ENCODE measurements at places on chromosomes 12 and 14.

DNA sequence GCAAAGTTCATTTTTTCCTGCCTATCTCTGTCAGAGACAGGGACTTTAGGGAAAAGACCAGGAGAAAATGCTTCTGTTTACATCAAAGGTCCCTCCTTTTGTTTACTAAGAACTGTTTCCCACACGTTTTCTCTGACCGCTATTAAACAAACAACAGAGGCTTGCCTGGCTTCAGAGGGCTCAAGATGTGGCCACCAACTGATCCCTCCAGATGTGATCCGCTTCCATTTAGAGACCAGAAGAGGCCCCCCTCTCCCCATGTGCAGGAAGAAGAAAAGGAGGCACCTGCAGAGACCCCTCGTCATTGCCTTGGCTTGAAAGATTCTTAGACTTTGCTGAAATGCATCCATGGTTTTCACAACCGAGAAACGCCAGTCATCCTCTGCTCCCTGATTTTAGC lies 217.9 kb upstream of the PWP1 start:
- peak; percentile 26 for DNase-seq

DNA sequence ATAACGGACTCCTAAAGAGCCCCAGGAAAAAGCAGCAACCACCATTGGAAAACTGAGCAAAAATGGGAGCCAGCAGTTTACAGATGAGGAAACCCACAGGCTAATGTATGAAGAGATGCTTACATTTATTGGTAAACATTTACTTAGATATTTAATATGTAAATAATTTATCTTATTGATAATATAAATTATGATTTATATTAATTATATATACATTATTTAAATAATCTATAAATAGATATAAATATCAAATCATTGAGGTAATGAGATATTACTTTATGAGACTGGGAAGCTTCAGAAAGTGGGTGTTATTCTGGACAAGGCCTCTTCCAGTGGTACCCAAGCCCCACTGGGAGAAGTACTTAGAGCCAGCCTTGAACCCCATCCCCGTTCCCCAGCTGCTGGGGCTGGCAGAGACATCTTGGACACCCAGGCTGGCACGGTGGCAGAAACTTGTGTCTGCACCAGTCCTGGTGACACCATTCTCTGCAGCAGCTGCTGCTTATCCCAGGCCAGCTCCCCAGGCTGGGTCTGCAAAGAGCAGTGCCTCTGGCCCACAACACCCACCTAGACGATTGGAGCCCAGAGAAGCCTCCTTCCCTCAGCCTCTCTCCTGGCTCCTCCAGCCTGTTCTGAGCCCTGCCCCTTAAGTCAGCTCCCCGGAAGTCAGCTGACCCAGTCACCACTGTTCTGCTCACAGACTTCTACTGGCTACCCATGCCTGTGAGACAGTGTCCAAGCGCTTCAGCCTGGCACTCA lies 25.9 kb downstream of the ISCA2 start:
- DNase-seq = peak; percentile 17

GRCh38 chr12:116332705-116333380 lies 55.4 kb upstream of the MED13L start:
- no peak for DNase-seq

DNA sequence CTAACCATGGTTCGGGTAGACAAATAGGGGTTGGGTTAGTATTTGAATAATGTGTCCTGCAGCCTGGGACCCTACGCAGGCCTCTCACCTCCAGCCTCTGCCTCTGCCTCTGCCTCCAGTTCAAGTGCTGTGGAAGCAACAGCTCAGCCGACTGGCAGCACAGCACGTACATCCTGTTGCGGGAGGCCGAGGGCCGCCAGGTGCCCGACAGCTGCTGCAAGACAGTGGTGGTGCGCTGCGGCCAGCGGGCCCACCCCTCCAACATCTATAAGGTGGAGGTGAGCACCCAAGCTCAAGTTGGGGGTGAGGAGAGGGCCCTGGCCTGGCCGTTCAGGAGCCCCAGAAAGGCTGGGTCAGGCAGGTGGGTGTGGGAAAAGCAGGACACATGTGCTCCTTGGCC lies 55.9 kb downstream of the TSPAN11 start:
- no peak for DNase-seq

- no peak for DNase-seq
These were observed 403.8 kb downstream of the PCNX1 start for GRCh38 chr14:71311061-71311460.

DNA sequence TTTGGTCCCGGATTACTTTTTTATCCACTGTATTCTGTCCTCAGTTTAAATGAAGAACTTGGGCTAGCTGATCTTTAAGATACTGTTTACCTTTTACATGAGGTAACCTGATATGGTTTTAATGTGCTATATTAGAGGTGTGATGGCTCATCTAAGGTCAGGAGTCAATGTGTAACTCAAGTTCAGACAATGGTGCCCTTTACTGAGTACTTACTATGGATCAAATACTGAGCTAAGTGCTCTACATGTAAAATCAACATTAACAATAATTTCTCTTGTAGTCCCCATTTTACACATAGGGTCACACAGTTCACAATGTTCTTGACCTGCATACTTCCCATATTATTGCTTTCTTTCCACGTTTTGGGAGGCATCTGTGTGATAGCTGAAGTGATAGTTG lies 79.2 kb downstream of the CEP83 start:
- no peak for DNase-seq

DNA sequence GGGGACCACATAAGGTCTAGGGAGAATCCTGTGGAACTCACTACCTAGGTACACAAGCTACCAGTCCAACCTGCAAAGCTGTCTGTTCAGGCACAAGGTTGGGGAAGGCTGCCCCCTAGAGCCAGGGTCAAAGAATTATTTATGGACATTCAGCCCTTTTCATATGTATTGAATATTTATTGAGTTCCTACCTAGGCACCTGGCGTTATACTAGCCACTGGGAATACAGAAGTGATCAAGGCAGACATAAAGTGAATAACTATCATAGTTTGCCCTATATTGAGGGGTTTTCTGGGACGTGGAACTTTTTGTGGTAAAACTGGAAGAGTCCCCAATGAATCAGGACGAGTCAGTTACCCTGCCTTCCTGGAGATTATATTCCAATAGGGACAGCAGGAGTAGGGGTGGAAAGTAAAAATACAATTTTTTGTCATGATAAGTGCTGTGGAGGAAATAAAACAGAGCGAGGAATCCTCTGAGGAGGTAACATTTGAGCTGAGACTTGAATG lies 5.8 kb upstream of the SLC48A1 start:
- DNase-seq = peak; percentile 70

- DNase-seq = no peak
These were observed 17.7 kb downstream of the PSMC1 start for GRCh38 chr14:90274019-90274418.

DNA sequence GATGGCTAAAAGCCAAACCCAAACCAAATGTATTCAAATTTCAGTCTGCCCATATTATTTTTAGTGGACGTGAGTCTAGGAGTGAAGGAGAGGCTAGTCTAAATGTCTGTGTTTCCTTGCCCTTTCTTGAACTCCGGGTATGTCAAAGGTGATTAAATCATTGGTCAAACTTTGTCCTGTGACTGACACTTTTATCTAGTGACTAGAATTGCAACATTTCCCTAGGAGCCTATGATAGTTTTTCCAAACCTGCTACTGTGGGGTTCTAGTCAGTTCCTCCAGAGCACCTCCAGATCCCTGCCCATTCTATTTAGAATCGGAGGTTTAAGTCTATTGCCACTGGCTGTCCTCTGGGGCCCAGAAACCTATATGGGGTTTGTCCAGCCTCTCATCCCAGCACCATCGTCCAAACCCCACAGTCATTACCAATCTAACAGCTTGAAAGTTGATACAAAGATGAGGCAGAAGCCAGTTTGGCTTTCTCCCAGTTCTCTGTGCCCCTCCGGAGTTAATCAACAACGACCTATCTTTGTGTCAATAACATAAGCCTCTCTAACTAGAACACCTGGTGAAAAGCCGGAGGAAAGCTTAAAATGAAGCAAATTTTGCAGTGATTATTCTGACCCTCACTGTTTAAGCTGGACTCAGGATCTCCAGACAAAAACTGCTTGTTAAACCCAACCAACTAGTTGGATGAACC lies 306.7 kb downstream of the ZFP36L1 start:
- DNase-seq = no peak

Data from choroid plexus epithelial cell (primary cell).